ENCODE measurements at places on chromosomes 7 and 10.

DNA sequence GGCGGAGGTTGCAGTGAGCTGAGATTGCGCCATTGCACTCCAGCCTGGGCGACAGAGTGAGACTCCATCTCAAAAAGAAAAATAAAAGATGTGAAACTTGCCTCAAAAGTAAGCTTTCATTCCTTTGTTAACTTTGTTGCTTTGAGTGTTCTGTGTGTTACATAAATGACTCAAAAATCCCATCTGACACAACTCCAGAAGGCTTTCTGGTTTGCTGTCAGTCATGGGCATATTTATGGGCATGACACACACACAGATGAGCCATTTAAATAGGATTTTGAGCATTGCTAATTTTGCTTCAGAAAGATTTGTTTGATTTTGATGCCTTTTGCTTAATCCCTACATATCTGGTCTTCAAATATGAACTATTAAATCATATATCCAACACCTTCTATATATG, 82.6 kb downstream of the CACNB2 start:
- no peak for DNase-seq

DNA sequence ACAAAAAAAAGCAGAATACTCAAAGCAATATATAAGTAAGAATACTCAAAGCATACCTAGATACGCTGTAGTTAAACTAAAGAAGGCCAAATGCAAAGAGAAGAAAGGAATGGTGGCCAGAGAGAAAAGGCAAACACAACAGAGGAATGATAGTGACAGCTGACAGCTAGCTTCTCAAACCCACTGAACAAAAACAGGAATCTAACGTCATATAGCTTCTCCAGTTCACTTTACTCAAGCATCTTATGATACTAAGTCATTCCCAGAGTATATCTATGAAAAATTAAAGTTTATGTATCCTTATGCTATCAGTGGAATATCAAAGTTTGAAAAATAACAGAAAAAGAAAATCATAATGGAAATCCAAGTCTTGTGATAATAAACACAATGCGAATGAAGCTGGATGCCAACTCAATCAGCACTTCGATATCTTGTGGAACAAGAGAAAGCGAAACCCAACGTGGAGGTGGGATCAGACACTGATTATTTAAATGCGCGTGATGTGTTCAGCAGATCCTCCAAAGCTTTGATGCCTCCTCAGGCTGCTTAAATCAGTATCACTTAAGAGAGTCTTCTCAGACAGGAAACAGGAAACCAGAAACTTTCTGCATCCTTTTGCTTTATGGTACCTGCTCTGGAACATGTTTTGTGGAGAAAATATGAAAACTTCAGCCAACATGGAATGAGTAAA, 102.8 kb downstream of the PIP4K2A start:
- DNase-seq, result no peak

GRCh38 chr10:35299016-35299415, 37.3 kb upstream of the CCNY start:
- DNase-seq, result no peak

DNA sequence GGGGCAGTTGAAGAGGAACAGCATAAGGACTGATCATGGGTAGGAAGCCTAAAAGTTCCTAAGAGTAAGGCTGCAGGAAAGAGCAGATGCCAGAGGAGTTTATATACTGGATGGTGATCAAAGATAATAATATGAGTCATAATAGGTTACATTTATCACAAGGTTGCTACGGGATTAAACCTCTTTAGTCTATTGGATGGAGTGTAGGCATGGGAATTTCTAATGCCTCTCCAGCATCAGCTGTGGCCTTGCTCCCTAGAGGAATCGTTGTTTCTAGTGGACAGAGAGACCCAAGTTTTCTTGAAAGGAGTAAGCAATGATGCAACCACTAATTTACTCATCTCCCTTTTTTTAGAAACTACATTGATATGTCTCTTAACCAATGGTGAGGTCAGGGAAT, 213.4 kb downstream of the GPR37 start:
- DNase-seq, result peak; percentile 23

- no peak for DNase-seq
Observed at GRCh38 chr10:94111367-94111766, 117.6 kb downstream of the PLCE1 start.

DNA sequence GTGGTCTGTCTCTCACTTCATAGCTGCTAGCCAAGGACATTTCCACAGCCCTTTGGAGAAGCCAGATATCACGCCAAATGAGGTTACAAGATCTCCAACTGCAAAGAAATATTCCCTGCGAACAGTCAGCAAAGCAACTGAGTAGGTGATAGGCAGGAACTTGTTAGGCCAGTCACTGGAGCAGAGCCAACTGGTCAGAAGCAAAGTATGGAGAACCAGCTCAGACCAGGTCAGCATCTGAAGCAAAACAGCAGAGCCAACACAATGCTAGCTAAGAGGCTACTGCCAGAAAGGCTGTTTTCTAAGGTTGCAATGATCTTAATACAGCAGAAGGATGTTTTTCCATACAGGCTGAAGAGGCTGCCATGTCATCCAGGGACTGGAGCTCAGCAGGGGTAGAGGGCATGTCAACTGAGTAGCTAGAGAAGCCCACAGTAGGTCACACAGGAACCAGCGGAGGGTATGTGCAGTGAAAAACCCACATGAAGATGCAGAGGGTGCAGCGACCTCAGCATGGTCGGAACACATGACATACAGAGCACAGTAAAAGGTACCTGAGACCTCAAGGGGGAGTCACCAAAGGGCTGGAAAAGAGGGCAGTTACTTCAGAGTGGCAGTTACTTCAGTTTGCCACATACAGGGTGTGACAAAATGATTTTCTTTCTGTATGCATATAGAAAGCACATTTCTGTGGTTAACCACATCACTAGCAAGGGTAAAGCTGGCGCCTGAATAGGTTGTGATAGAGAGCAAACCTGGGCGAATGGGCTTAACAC, 8.9 kb downstream of the SEC31B start:
- no peak for DNase-seq

- DNase-seq, result no peak
Observed at GRCh38 chr7:2528481-2529095, 9.0 kb downstream of the LFNG start.

DNA sequence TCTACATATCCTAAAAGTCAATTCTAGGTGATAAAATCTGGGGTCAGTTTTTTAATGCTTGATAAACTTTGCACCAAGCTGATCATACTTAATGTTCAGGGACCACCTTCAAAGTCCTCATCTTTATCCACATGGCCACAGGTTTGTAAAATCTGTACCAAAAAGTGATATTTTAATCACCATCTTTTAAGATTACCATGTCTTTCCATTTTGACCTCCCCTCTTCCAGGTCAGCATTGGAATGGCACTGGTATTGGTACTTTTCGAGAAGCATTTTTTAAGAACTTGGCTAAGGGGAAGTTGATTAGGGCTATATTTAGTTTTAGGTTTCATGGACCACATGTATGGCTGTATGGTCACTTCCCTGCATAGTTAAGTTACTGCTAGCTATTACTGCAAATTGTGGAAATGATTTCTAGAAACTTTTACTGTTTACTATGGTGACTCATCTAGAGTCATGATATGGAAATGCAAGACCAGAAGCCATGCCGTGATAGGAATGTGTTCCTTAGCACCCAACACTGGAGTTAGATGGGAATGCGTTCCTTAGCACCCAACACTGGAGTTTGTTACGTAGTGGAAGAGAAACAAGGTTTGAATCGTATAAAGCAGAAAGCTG, 50.8 kb upstream of the ABLIM1 start:
- peak; percentile 96 for DNase-seq

GRCh38 chr10:75165684-75166622, 44.6 kb upstream of the VDAC2 start:
- DNase-seq, result peak; percentile 44

DNA sequence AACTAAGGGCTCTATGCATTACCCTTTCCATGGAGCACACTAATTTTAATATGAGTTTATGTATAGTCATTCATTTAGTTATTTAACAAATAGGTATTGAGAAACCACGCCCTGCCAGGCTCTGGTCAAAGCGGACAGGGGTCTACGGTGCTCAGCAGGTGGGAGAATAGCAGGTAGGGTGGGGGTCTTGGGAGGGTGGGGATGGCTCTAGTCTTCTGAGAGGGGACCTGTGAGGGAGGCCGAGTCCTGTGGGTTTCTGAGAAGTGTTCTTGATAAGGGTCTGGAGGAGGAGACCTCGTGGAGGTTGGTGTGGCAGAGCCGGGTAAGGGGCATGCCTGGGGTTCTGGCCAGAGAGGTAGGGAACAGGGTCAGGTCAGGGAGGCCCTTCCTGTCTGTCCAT, 1.1 kb downstream of the WDFY4 start:
- no peak for DNase-seq

GRCh38 chr7:22992874-22993840, 20.8 kb downstream of the HYCC1 start:
- DNase-seq, result no peak

DNA sequence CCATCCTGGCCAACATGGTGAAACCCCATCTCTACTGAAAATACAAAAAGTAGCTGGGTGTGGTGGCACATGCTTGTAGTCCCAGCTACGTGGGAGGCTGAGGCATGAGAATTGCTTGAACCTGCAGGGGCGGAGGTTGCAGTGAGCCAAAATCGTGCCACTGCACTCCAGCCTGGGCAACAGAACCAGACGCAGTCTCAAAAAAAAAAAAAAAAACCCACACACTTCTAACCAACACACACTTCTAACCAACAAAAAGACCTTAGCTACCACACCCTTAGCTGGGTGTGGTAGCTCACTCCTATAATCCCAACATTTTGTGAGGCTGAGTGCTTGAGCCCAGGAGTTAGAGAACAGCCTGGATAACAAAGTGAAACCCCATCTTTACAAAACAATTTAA, 33.9 kb upstream of the SPOCK2 start:
- no peak for DNase-seq

DNA sequence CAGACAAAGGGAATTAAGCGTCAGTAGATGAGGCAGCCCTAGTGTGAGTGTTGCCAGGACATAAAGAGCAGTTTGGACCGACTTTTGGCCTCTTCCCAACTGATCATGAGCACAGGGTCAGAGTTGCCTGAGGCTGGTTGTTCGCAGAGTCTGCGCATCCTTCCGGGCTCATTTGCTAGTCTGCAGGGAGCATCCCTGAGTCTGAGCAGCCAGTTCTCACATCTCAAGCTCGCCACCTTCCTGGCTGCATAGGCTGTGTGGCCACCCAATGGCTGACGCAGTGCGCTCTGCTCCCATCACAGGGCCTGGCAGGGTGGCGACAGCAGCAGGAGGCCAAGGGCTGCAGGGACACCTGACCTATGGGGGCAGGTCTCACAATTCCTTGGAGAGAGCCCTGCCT, 5.0 kb downstream of the GAD2 start:
- DNase-seq, result no peak

DNA sequence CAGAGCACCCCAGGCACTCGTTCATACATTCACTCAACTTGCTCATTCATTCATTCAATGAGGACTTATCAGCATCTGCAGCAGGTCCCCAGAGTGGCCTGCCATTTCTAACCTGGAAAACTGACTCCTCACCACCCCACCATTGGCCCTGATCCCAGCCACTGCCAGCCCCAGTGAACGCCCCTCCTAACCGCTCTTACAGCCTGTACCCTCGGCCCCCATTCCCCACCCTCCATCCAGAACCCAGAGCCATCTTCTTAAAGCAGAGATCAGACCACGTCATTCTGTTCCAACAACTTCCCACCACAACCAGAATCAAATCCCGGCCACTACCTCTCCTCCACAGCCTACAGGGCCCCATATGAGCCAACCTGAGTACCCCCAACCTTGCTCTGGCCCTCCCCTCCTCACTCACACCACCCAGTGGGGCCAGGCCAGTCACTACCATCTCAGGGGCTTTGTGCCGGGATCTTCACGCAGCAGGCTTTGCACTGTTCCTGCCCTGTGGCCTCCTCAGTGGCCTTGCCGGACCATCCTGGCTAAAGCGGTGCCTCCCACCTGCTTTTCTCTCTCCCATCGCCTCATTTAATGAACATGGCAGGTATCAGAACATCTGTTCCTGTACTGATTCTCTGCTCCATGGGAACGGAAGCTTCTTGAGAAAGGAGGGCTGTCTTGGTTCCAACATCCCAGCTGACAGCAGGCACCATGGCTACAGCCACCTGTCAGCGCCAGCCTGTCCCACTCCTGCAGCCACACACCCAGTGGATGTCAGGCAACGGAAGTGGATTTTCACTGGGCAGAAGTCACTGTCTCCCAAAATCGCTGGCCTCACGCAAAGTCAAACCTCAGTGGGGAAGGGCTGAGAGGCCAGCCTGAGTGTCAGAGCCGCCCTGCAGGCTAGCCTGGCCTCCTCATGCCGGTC, 45.4 kb downstream of the FAM53B start:
- DNase-seq, result no peak

GRCh38 chr7:77200542-77200941, 923 bp upstream of the FGL2 start:
- no peak for DNase-seq

DNA sequence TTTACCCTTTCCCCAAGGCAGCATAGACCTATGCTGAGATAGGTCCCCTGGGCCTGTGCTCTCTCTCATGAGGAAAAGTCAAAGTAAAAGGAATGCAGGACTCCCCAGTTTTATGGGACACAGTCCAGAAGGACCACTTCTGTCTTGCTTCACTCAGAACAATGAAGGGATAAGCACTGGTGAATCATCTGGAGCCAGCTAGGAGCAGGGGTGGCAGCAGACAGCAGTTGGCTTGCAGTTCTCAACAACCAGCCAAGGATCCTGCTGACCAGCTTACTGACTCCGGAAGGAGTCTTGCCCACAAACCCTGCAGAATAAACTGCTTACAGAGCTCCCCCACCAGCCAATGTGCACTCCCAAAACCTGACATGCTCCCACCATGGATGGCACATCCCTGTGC, 152.1 kb upstream of the GHITM start:
- no peak for DNase-seq

- no peak for DNase-seq
Observed at GRCh38 chr10:71585564-71586290, 133.9 kb downstream of the C10orf105 start.

DNA sequence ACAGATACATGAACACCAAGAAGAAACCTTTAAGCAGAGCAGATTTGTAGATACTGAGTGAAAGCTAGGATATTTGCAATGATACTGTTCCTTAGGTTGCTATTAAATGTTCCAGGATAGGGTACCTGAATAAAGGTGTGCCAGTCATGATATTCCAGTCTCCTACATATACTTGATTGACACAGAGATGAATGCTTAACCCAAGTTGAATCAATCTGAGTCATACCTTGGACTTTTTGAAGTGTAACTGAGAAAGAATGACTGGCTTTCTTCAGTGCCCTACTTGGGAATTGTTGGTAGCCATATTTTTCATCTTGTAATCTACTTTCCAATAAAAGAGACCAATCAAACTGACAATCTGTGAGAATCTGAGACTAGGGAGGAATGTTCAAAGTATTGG, 805.7 kb upstream of the GHITM start:
- DNase-seq, result no peak

Measured in EH (cell line).